ENCODE measurements at places on chromosomes 6 and 20.

- DNase-seq = no peak
Observed at GRCh38 chr6:66159937-66160336, 452.9 kb upstream of the EYS start.

GRCh38 chr6:45815466-45816125 lies 200.1 kb downstream of the CLIC5 start:
- DNase-seq = no peak

DNA sequence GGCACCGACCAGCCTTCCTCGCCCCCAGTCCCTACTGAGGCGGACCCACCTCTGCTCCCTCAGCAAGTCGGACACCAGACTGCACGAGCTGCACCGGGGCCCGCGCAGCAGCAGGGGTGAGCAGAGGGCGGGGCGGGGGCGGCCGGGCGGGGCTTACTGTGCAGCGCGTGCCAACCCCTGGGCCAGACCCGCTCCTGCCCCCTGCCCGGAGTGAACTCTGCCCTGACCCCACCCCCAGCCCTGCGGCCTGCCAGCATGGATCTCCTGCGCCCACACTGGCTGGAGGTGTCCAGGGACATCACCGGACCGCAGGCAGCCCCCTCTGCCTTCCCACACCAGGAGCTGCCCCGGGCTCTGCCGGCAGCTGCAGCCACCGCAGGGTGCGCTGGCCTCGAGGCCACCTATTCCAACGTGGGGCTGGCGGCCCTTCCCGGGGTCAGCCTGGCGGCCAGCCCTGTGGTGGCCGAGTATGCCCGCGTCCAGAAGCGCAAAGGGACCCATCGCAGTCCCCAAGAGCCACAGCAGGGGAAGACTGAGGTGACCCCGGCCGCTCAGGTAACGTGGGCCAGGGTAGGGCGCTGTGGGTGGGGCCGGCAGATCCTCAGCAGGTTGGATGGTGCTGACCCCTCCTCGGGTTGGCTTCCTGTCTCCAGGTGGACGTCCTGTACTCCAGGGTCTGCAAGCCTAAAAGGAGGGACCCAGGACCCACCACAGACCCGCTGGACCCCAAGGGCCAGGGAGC lies 1.5 kb upstream of the SLC2A4RG start:
- DNase-seq = no peak

GRCh38 chr6:14354919-14355572 lies 237.5 kb downstream of the CD83 start:
- peak; percentile 1 for DNase-seq

DNA sequence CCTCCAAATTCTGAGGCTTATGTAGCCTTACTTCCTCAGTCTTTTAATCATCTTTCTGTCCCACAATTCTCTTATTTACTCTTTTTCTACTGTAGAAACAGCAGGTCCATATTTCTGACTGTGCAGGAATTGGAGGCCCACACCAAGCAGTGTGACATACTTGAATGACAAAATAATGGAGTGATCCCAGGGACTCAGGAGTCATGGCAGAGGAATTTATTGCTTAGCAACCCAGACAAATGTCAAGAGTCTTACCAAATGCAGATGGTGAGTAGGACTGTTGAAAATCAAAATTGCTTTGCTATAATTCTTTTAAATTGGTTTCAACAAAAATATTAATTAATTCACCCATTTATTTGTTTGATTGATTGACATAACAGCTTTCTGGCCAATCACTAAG lies 59.9 kb downstream of the HTR1B start:
- DNase-seq = no peak

DNA sequence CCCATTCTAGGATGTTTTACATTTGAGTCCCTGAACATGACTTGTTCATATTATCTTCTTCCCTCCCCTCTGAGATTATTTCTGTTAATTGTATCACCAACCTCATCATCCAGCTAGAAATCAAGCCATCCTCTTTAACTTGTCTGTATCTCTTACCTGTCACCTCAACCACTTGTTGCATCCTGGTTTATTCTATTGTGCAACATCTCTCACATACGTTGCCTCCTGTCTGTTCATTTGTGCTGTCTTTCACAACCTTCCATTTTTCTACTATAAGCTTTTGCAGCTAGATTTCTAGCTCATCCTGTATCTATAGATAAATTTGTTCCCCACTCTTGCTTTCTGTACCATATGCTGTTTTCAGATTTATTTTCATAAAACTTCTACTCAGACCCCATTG lies 183.7 kb downstream of the MCHR2 start:
- DNase-seq = no peak

- DNase-seq = no peak
Observed at GRCh38 chr20:58174708-58175280, 53.7 kb downstream of the ANKRD60 start.

DNA sequence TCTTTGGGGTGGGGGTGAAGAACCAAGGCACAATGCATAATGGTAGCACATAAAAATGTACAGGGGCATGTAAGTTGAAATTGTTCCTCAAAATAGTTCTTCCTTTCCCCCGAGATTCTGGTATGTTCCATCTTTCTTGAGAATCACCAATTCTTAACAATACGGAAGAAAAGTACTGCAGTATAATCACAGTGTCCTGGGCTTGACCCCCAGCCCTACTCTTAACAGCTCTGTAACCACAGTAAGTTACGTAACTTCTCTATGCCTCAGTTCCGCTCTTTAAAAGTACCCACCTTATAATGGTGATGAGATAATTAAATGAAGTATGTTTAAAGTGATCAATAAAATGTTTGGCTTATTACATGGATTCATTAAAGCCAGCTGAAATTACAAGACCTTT lies 104.5 kb downstream of the SMLR1 start:
- no peak for DNase-seq

DNA sequence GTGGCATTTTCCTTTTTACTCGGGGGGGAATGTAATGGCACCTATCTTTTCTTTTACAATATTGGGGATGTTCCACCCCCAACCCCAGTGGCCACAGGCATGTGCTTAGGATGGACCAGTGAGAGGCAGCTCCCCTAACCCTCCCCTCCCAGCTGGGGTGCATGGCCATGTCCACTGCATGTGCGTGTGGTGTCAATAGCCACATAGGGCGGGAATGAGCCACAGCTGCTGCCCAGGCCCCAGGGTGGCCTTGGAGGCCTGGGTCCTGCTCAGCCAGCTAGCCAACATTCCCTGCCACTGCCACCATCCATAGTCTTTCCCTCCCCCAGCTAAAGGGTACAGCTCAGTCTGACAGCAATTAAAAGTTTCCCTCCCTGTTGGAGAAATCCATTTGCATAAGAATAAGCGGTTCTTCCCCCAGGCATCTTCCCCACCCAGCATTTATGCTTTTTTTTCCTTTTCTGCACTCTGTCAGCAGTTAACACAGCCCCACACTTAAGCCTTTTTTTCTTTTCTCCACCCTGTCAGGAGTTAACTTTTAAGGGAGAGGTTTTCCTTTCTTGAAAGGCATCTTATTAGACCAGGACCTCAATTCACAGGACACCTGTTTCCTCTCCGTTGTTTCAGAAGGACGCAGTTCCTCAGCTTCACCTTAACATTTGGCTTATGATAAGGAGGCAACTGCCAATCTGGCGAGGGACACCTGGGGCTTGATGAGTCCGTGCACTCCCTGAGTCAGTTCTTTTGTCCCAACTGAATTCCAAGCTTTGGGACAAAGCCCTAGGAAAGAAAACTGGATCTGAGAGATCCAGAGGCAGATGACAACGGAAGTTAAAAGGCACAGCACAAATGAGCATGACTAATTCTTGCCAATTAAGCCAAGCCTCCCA lies 121.4 kb downstream of the TPBG start:
- no peak for DNase-seq

All from stimulated activated CD8-positive, alpha-beta memory T cell treated with anti-CD3 and anti-CD28 coated beads, Interleukin-15, amount 100 ng/mL, for 4 hours (primary cell).